Right atrium auricular region (tissue), 2 donors: ENCODE measurements at places on chromosomes 7 and 10. TPM values are rescaled to one million over a fixed set of nuclear protein-coding genes. Genes with fewer than 3 reads are reported as not detected.

DNA sequence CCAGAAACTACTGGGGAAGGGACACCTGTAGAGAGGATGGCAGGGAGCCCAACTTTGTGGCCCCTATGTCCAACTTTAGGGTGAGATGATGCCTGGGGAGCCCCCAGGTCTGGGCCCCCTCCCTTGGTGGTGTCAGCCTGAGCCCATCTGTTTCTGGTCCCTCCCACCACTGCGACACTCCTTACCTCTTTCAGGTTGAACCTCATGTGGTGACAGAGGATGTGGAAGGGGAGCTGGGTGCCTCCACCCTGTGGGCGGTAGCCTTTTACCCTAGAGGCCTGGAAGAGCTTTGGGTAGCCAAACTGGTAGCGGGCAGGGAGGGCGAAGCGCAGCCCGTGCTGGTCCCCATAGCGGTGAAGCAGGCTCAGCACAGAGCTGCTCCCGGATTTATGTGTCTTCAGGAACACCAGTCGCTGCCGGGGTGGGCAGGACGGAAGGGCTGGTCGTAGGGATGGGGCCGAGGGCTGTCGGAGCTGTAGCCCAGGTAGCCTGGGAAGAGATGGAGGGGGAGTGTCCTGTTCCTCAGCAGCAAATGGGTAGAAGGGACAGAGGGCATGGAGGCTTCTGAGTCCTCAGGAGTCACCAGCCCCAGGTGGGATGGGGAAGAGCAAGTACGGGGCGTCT lies 2.0 kb downstream of the GAL3ST4 start:
- H3K27ac ChIP-seq: no peak overlapping the region
- H3K4me1 ChIP-seq: no peaks in the 10 kb centered on the region
- no peak for DNase-seq
- H3K36me3 ChIP-seq: no peaks in the 10 kb centered on the region
- H3K27me3 ChIP-seq: no peaks in the 10 kb centered on the region
- H3K4me3 ChIP-seq: no peak overlapping the region

DNA sequence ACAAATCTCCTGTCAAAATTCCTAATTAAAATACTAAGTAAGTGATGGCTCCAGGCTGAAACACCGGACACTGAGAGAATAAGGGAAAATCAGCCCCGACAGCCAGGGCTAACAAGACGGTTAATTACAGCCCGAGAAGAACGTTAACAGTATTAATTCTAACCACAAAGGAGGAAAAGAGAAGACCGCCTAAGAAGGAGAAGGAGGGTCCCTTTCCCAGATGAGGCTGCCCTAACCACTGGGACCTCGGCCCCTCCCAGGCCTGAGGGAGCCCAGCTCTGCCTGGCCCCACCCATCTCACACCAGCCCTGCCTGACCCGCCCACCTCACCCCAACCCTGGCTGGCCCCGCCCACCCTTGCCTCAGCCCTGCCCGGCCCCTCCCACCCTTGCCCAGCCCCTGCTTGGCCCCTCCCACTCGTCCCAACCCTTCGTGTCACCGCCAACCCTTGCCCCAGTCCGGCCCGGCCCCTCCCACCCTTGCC lies 51.3 kb downstream of the PWWP2B start:
- H3K27ac ChIP-seq: no peak overlapping the region
- H3K27me3 ChIP-seq: no peaks in the 10 kb centered on the region
- no peak overlapping the region for H3K4me3 ChIP-seq
- no peaks in the 10 kb centered on the region for H3K36me3 ChIP-seq
- H3K4me1 ChIP-seq: peaks cover 28% of the 10 kb centered on the region

GRCh38 chr10:51074238-51075028 lies at the start of gene PRKG1:
PRKG1 (plus strand) TSS chr10:51074487.
- H3K27me3 ChIP-seq: no peaks in the 10 kb centered on the region
- no peaks in the 10 kb centered on the region for H3K4me1 ChIP-seq
- peak within 1 kb of the TSS; percentile 74 for H3K4me3 ChIP-seq
- no peaks in the 10 kb centered on the region for H3K36me3 ChIP-seq

GRCh38 chr7:93016681-93017381 lies 100.9 kb downstream of the SAMD9 start:
- H3K27me3 ChIP-seq: no peaks in the 10 kb centered on the region
- no peak overlapping the region for H3K4me3 ChIP-seq
- no peaks in the 10 kb centered on the region for H3K4me1 ChIP-seq
- H3K36me3 ChIP-seq: no peaks in the 10 kb centered on the region
- H3K27ac ChIP-seq: no peak overlapping the region
- no peak for DNase-seq

DNA sequence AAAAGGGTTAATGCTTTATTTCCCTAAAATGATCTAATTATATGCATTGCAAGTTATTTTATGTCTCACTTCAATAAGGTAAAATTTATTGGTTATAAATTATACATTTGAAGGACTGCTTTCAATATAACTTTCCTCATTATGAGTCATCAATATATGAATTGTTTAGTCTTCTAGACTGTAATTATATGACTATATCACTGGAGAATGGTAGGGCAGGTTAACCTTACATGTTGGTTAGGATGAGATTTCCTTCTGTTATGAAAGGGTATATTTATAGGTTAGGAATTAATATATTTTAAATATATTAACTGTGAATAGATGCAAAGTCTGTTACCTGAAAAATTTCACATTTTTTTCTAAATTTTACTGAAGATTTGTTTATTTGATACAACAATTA lies 406.4 kb upstream of the ETV1 start:
- DNase-seq: no peak
- H3K27me3 ChIP-seq: no peaks in the 10 kb centered on the region
- no peaks in the 10 kb centered on the region for H3K4me1 ChIP-seq
- no peaks in the 10 kb centered on the region for H3K36me3 ChIP-seq
- H3K27ac ChIP-seq: no peak overlapping the region
- no peak overlapping the region for H3K4me3 ChIP-seq

GRCh38 chr10:124447751-124448466 lies 1.9 kb downstream of the NKX1-2 start:
- H3K36me3 ChIP-seq: no peaks in the 10 kb centered on the region
- H3K4me3 ChIP-seq: peak overlapping the region; percentile 37
- peaks cover 22% of the 10 kb centered on the region for H3K27me3 ChIP-seq
- no peak overlapping the region for H3K27ac ChIP-seq
- no peaks in the 10 kb centered on the region for H3K4me1 ChIP-seq
- DNase-seq: no peak

- H3K27ac ChIP-seq: no peak overlapping the region
- H3K36me3 ChIP-seq: no peaks in the 10 kb centered on the region
- no peaks in the 10 kb centered on the region for H3K4me1 ChIP-seq
These were observed 37.0 kb upstream of the CCSER2 start for GRCh38 chr10:84291384-84291783.

GRCh38 chr10:110017052-110017451 lies 9.3 kb downstream of the ADD3 start:
- H3K4me1 ChIP-seq: no peaks in the 10 kb centered on the region
- DNase-seq: no peak
- H3K4me3 ChIP-seq: no peak overlapping the region

DNA sequence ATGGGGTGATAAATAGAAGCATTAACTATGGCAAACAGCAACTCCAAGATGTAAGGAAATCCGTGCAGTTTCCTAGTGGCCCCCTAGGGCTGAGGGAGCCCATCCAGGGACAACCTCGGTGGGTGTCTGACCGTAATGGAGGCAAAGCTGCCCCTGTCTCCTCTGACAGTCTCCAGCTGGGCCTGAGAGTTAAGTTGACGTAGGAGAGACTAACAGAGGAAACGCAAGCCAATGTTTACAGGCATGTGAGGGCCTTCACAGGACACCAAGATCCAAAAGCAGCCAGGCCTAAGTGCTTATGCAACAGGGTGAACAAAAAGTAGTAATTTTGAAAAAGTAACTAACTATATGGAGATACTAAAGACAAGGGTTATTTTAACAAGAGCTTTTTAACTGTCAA lies 330.0 kb upstream of the C7orf33 start:
- H3K36me3 ChIP-seq: no peaks in the 10 kb centered on the region
- no peak overlapping the region for H3K4me3 ChIP-seq
- DNase-seq: no peak

- no peaks in the 10 kb centered on the region for H3K4me1 ChIP-seq
- no peaks in the 10 kb centered on the region for H3K36me3 ChIP-seq
- H3K27ac ChIP-seq: peak overlapping the region; percentile 21
- H3K27me3 ChIP-seq: no peaks in the 10 kb centered on the region
- H3K4me3 ChIP-seq: no peak overlapping the region
- DNase-seq: no peak
These were observed 4.5 kb downstream of the ADIRF start for GRCh38 chr10:86972613-86973380.

- H3K27me3 ChIP-seq: no peaks in the 10 kb centered on the region
- no peak overlapping the region for H3K27ac ChIP-seq
- no peak overlapping the region for H3K4me3 ChIP-seq
- no peak for DNase-seq
- H3K4me1 ChIP-seq: no peaks in the 10 kb centered on the region
These were observed 25.5 kb upstream of the RGS10 start for GRCh38 chr10:119567978-119568377.

Gene SPDYE2
- total RNA-seq: not detected

Gene CHN2
- total RNA-seq: 2.7 TPM

Gene NUTM2A
- 2.3 TPM for total RNA-seq

Gene NIPSNAP2
- 370 TPM for total RNA-seq

Gene LDB1
- total RNA-seq: 59.7 TPM
